Brain pericyte (primary cell): ENCODE measurements at places on chromosomes 7 and 10.

GRCh38 chr7:130329681-130330080 is 14.9 kb upstream of the CPA5 start:
- no peak for DNase-seq

DNA sequence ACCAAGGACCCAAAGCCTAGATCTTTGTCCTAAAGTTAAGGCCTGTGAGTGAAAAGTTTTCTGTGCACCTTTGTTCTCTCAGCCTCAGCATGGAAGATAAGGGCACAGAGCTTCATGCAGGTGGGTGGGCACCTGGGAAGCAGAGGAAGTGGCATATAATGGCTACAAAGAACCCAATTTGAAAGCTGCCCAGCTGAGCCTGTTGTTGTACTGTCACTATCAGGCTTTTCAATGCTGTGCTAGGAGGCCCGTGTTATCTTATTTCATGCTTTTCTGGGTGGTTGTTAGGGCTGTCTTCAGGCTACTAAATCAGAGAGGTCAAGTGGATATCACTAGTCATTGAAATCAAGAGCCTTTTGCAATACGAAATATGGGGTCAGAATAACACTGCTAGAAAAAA is 443.8 kb downstream of the SORCS1 start:
- DNase-seq: no peak

- DNase-seq: peak; percentile 85
Observed at GRCh38 chr10:31032258-31033132, 830 bp upstream of the ZNF438 start.

DNA sequence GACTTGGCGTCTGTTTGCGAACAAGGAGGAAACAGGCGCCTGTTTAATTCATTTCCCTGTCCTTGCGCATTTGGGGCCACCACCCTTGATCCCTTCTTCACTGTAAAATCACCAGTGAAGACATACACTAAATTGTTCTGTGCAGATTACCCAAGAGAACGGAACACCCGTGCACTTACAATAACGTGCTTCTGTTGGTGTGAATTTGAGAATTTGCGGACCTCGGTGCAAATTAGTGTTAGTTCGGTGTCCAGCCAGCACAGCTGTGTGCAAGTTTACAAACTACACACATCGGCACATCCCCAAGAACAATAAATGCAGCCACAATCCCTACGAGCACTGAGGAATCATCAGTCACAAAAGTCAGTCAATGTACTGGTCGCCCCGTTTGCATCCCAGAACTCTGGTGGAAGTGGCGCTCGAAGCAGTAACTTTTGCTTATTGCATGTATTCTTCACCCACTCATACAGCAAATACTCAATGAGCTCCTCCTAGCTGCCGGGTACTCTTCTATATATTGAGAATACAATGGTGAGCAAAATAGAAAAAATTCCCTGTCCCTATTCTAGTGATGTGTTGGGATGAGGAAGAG is 786 bp upstream of the CNOT4 start:
- no peak for DNase-seq

- DNase-seq: no peak
Observed at GRCh38 chr10:33893506-33893905, 559.0 kb upstream of the NRP1 start.

DNA sequence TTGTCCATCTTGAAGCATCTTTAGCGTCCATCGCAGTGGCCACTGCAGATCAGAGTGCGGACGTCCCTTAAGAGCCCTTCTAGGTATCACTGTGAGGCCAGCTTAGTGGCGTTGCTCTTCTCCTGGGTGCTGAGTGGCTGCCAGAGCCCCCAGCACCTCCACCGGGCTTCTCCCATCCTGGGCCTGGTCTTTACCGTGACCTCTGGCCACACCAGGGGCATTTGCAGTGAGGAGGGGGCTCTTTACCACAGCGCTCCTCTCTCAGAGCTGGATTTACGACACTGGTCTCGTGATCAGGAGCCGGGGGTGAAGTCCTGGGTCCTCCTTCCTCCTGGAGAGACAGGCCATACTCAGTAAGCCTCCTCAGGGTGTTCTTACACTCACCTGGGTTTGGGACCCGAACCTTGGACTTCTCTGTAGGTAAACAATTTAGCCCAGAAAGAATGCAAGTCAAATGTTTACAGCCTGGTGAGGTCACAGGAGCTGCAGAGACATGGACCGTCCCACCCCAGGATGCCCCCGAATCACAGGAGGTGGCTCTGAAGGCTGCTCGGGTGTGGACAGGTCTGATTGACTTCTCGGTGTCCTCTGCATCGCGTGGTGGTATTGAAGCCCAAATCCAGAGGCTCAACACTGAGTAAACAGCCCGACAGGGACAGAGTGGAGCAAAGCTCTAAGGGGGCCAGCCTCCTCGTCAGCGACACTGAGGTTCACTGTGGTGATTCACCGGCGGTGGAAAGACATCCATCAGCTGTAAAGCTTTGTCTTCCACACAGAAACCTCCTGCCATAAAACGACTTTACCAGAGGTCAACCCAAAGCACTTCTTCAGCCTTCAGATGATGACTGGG is 33.0 kb downstream of the JAKMIP3 start:
- DNase-seq: no peak

- no peak for DNase-seq
Observed at GRCh38 chr7:115356139-115356746, 434.3 kb downstream of the MDFIC start.

DNA sequence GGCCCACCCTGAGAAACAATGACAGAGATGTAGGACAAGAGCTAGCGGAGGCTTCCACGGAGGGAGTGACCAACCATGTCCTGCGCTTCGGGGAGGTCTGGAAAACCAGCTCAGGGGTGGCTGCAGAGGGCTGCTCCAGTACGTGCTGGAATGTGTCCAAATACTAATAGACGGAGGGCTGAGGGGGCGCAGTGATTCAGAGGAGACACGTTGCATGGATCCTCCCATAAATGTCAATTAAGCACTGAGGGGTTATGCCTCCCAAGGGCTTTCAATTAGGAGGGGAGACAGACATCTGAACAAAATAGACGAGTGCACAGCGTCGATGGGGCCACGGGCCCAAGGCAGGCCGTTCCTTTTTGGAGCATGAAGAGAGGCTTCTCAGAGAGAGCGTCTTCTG is 51.0 kb upstream of the NPS start:
- no peak for DNase-seq

DNA sequence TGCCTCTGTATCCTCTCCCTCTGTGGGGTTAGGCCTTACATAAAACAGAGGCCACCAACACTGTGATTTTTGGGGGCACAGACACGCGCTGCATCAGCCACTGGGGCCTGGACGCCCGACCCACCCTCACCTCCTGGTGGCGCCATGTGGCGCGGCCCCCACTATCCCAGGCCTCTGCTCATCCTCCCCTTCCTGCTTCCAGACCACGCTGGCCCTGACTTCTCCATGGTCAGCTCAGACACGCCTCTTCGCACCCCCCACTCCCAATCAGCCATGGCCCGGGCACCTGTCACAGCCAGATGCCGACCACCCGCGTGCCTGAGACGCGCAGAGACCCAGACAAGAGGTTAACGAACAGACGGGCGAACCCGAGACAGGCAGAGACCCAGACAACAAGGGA is 263.9 kb downstream of the ELFN1 start:
- no peak for DNase-seq

DNA sequence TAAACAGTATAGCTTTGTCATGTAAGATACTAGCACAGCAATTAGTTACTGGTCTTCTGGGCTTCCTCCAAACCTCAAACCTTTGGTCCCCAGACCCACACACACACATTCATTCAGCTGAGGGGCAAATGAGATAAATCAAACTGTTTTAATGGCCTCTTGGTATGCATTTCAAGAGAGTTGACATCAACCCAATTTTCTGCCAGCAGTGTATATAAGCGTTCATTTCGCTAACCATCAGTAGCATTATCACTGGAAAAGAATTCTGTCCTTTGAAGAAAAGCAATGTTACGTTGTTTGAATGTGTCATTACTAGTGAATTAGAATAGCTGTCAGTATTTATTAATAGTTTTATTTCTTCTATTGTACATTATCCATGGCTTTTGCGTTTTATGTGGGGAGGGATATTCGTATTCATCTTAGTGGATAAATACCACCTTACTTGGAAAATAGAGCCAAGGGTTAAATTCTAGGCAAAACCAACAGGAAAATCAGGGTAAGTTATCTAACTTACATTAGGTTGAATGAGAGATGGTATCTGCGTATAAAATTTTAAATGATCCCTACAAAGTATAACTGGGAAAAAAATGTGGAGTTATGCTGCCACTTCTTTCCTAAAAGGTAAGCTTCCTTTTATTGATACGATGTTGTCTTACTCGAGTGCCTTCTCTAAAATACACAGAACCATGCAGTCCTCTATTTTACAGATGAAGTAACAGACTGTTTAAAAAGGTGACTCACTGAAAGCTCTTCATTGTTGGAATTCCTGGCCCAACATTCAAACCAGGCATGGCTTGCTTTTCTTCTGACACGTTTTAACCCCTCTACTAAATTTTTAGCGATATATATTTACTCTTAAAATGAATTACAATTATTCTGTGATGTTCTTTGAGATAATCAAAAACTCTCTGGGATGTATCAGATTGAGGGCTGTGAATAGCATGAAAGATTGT is 2.0 kb upstream of the ZMYND11 start:
- no peak for DNase-seq

GRCh38 chr10:34775044-34775637 is 40.0 kb downstream of the PARD3 start:
- DNase-seq: no peak

- DNase-seq: peak; percentile 93
Observed at GRCh38 chr7:105776068-105776790, 100.2 kb downstream of the ATXN7L1 start.

DNA sequence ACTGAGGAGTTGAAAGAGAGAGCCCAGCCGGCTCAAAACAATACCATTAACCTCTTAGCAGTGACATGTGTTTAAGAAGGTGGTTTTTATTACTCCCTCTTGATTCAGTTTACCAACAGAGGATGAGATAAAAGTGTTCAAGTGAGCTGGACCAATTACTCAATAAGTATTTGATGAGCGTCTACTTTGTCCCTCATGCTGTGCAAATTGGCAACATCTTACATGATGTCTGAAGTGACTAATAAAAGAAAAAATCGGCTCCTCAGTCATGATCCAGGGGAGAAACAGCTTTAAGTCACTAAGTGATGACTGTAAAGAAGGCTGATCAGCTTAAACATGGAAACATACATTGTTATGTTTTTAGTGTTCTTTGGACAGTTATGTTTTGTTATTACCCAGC is 7.8 kb downstream of the WNT16 start:
- DNase-seq: no peak

- DNase-seq: no peak
Observed at GRCh38 chr10:47283101-47283630, 16.8 kb upstream of the GDF10 start.

DNA sequence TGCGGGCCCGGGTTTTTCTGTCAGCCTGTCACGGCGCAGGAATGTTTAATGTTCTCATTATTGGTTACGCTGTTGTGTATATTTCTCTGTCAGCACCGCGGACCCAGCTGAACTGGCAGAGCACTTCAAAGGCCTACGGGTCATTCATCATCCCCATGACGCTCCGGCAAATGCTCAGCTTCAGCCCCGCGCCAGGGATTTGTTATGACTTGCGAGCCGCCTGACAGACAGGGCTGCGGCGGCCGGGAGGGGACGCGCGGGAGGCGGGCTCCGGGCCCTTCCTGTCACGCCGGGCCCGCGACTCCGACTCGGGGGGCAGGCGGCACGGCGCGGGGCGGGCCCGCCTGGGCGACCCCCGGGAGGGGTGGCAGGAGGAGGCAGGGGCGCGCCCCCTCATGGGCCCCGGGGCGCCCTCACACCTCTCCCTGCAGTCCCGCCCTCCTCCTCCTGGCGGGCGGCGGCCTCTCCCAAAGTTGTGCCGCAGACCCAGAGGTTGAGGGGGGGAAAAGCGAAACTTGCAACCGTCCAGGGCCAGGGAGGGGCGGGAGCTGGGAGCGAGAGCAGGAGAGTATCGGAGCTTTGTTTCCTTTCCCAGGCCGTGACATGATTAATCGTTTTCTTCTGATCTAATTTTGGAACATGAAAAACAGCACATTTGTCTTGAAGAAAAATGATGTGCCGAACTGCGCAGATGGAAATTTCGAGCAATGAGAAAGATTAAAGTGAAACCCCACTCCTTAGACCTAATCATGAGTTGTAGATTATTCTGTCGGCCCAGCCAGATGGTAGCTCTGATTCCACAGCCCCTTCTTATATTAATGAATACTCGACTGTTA is 59.3 kb upstream of the COMTD1 start:
- peak; percentile 31 for DNase-seq

DNA sequence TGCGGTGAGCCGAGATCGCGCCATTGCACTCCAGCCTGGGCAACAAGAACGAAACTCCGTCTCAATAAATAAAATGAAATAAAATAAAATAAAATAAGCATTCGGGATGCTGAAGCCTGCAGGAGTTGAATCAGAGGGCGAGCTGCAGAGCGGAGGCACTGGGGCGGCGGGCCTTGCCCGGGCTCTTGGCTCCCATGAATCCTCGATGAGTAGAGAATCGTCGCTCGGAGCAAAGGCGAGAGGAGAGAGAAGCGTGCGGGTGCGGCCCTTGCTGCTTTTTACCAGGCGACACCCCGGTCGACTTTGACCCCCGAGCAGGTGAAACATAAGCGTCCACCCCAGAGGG is 168.3 kb downstream of the UBE2H start:
- DNase-seq: no peak

GRCh38 chr10:88831709-88832108 is 19.9 kb downstream of the ANKRD22 start:
- DNase-seq: no peak

DNA sequence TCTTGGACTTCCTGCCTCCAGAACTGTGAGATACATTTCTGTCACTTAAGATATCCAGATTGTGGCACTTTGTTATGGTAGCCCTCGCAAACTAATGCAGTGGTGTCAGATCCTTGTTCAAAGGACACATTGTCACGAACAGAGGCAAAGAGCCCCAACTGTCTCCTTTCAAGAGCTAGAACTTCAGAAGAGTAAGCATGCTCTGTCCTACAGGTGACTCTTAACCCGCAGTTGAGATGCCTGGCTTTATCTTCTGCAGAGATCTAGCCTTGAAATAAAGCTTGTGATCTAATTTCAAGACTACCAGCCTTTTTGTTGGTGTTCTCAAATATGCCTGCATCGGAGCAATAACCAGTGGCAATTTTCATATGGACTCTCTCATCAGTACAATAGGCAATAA is 134.4 kb downstream of the ATXN7L1 start:
- no peak for DNase-seq

DNA sequence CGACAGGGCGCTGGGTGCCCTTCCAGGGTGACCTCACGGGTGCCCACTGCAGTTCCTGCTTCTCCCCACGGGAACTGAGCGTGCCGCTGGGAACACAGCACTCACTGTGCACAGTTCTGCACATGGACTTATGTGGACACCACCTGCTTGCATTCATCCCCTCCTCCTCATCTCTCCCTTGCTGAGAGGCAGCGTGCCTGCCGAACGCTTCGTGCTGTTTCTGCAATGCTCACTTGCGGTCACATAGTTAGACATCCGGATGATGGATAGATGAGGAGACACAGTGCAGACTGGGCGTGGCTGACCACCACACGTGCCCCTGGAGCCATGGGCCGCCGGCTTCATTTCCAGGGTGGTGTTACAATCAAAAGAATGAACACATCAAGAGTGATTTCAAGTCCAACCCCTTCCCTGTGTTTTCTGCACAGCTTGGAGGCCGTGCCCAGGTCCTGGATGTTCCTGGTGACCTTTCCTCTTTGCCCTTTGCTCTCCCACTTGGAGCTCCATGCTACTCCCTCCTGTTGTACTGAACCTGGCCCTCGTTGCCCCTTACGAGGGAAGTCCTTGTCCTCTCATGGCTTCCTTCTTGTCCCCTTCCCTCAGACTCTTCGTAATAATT is 119.4 kb downstream of the VIPR2 start:
- DNase-seq: no peak
